Stimulated activated CD4-positive, alpha-beta T cell treated with anti-CD3 and anti-CD28 coated beads, Interleukin-1b, Interleukin-23, amount 100 ng/mL, for 1 hour (primary cell): ENCODE measurements at places on chromosomes 3 and 15.

GRCh38 chr3:79154865-79155264 is 612.9 kb downstream of the ROBO1 start:
- no peak for DNase-seq

DNA sequence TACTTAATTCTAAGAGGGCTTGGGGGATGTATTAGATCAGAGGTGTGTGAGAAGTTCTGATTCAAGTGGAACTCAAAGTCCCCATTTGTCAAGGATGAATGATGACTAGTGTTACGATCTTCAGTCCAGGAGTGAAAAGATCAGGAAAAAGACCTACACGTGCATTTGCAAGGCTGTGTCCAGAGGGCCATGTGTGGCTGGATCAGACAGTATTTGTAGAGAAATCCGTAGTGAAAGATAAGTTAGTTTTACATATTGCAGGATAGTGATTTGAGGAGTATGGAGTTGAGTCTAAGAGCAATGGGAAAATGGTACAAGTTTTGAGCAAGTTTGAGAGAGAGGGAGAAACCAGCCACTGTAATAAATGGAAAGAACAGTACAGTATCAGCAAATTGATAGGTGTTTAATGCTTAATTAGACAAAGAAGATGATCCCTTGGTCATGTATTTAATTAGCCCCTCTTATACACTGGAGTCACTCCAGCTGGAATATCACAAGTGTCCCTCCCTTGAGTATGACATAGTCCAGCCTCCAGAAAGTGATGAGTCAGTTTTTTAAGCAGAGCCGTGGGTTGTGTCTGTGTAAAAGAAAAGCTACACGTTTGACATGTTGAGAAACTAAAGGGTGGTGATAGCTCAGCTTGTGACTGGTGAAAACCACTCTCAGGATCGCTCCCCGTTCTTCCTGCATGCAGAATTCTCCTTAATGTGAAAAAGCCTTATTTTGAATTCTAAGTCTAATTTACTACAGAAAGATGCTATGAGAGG is 348.8 kb downstream of the ROBO1 start:
- no peak for DNase-seq

- DNase-seq, result no peak
These were observed 132.3 kb downstream of the CHCHD6 start for GRCh38 chr3:126836220-126836860.

DNA sequence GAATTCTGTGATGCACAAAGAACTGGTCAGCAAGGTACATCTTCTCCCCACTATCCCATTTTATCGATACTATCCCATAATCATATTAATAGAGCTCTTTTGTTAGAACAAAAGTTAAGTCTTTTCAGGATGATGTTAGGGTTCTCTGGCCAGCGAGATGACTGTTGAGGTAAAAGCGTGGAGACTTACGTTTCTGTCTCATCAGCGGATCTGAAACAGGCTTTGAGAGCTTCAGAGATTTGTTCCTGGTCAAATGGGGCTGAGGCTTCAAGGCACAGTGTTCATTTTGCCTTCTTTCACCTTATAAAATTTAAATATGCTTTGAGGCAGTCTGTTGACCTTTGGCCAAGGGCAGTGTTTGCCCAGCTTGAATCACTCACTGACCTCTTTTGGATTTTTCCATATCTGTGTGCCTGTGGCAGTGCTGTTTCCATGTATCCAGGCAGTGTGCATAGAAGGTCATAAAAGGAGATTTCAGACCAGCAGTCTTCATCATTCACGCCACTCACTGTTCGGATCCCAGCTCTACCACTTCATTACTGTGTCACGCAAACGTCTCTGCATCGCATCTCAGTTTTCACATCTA is 3.1 kb downstream of the ADAMTSL3 start:
- DNase-seq, result no peak

DNA sequence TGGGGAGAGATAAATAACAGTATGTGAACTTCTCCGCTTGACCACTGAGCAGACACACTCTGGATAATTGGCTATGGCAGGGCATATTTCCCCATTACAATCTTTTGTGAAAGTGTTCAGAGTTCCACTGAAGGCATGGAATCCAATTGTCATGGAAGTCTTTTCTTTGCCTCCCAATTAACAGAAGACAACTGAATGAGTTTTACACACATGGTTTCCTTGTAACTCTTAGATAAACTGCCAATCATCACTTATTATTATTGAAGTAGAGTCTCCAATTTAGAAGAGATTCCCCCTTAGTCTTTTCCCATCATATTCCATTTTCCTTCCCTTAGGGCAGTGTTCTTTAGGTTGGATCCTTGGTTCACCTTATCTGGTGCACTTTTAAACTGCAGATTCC is 308.3 kb downstream of the NR2F2 start:
- no peak for DNase-seq

- DNase-seq, result no peak
These were observed 3.5 kb downstream of the PFN2 start for GRCh38 chr3:149967086-149967685.

DNA sequence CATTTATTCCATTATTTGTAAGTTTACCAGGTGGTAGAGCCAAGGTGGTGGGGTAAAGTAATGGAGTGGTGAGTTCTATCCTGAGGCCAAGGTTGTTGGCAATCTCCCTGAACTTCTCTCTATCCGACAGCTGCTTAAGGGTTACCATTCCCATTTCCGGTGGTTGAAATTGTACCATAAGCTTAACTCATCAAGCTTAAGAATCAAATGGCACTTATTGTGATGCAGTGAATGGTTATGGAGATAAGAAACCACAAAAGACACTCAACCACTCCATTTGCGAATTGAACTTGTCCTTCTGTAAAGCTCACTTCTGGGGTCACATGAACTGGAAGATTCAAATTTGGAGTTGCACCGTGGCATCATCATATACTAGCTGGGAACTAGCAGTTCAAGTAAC is 287.4 kb upstream of the SLCO3A1 start:
- no peak for DNase-seq

DNA sequence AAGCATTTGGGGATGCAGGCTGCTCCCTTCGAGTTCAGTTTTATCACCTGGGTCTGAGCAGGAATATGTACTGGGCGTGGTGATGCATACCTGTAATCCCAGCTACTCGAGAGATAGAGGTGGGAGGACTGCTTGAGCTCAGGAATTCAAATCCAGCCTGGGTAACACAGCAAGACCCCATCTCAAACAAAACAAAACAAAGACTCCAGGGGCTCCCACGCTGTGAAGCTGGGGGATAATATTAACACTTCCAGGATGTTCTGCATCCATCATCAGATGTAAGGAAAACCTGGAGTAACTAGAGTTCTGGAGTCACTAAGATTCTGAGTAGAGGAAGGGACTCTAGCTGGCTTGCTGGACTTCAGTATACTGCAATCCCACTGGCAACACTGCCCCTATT is 40.6 kb downstream of the LYZL4 start:
- no peak for DNase-seq

DNA sequence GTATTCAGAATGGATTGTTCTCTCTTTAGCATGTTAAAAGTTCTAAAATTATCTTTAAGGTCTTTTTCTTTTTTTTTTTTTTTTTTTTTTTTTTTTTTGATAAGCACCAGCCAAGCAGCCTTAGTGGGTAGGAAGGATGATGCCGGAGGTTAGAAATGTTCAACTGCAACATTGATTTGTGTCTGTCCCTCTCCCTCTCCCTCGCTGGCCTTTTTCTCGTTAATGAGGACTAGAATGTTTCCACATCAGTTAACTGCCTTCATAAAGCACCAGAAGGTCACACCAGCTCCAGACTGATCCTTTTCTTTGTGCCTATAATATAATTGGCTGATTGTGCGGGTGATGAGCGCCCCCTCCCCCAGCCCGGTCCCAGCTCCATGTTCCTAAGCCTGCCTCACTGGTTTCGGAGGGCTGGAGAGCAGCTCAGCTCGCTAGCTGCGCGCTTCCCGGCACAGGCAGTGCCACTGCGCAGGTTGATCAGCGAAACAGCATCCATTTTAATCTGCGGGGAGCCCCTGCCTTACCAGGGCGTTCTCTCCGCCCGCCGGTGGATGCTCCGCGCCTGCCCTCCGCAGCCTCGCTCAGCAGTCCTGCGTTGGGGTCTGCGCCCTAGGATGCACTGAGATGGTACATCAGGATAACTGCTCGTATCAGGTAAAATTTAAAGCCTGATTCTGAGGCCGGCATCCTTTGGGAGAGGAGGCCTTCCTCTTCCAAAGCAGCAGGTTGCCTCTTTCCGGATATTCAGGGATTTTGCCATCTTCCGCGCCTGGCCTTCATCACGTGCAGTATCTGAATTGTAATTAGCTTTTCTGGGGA is 148.9 kb upstream of the IL12A start:
- no peak for DNase-seq

DNA sequence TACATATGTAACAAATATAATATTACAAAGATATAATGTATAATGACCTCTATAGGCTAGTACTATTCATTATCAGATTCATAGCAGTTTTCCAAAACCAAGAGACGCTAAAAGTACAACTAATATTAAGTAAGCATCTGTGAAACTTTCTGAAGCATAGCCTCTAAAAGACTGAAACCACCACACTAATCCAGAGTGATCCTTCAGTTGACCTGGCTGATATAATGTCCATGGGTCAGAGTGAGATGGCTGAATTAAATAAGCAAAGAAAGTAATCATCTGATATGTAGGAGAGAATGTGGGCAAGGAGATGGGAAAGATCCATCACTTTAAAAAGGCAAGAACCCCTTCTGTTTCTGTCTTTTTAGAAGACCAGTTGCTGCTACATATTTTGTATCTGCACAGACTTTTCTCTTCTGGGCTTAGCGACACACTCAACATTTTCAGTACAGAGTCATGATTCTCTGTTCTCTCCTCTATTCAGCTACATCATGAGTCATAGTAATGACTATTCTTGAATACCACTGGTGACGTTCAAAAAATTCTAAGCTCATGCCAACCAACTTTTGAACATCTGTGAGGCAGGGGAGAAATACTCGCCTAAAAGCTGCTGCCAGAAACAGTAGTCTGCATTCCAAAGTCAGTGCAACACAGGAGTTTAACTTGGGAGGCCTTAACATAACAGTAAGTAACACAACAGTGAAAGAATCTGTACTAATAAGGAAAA is 149.6 kb downstream of the MAGI1 start:
- no peak for DNase-seq

DNA sequence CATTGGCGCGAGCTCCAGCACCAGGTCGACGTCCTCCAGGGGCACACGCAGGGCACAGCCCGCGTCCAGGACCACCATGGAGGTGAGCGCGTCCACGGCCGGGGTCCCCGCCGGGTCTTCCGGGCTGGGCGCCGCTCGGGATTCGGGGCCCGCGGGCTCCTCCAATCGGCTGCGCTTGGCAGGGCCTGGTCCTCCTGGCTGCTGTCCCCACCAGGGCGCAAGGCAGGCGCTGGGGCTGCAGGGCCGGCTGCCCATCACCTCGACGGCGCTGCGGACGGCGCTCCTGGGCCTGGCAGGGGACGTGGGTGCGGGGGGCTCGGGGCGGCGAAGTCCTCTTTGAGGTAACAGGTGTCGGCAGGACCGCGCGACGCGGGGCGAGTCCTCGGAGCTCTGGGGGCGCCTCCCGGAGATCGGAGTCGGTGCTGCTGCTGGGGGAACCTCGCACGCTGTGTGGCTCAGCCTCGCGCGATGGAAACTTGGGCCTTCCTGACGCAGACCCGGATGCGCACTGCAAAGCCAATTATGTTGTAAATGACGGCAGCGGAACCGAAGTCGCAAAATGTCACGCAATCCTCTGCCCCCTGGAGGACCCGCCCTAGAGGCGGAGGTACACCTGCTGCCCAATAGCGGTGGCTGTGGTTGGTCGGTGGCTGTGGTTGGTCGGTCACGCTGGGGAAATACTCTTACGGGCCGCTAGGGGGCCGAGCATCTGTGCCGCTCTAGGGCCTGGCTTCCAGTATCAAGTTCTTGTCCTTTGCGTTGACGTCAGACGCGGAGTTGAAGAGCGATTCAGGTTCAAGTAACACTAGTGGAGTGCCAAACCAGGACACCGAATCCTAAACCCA is at the start of gene PRR23C:
PRR23C (minus strand) TSS at position 527 of the 845 bp plus-strand sequence; CDS start at position 255, 272 bp downstream.
- DNase-seq, result no peak

DNA sequence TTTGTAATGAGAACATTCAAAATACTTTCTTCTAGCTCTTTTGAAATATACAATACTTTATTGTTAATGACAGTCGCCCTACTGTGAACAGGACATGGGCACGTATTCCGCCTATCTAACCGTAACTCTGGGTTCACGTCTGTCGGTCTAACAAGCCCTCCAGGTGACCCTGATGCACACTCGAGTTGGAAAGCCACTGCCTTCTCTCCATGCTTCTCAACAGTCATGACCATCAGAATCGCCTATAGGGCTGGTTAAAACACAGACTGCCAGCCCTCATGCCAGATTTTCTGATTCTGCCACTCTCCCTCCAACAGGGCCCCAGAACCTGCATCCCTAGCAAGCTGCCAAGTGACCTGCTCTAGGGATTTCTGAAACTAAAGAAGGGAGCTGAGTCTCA is 140.2 kb downstream of the FOXP1 start:
- DNase-seq, result no peak

DNA sequence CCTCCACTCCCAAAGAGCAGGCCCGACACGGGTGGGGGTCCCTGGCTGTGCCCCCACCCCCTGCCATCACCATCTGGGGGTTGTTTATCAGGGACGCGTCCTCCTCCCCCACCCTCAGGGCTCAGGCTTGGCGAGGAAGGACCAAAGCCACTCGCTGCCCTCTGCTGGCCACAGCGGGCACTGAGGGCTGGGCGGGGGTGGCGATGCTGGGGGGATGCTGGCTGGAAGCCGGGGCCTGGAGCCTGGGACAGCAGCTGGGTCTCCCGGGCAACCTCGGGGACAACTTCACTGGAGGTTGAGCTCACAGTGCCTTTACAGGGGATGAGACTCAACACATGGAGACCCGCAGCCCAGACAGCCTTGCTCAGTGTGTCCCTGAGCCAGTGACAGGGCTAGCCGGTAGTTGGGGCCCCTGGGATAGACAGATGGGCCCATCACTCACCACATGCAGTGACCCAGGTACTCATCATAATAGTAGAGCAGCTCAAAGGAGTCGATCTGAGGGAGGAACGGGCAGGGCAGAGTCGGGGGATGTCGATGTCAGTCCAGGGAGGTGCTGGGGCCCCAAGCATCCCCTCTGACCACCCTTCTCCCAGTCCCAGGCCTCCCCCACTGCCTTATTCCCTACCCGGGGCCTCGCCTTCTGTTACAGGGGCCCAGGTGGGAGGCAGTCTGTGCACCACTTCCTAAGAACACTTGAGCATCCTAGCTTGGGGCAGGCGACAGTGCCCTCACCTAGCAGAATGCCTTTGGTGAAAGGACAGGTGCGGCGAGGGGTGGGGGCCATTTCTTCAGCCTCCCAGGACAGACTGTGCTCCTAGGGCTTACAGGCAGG is 5.9 kb upstream of the CALML4 start:
- no peak for DNase-seq

DNA sequence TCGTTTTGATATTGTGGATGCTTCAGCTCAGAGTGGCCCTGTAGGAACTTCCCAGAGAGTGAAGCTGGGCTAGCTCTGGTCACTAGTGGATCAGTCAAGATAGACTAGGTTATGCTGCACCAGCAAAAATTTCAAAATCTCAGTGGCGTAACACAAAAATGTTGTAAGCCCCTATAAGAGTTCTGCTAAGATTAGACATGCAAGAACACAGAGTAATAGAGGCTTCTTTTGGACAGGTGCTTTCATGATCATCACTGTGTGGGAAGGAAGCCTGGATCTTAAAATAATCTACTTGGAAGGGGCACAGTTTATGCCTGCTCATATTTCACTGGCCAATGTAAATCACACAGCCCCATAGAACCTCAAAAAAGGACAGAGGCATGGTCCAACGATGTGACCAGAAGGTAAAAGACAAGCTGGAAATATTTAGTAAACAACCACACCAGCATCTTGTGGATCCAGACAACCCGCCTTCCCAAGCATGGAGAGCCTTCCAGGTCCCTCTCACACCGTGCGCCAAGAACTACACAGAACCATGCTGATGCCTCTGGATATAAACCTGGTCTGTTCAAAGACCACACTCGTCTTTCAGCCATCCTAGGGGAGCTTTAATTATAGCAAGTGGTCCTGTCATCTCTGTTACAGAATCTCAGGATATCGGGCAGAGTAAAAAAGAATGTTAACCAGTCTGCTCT is 554.3 kb downstream of the EPHB1 start:
- DNase-seq, result no peak
